ENCODE measurements at places on chromosomes 16 and 17.
A peak's percentile ranks its signal among the peaks of the same experiment; 100 is the strongest.

GRCh38 chr16:66728117-66728787 lies 23.2 kb downstream of the DYNC1LI2 start:
- DNase-seq, result peak; percentile 60

DNA sequence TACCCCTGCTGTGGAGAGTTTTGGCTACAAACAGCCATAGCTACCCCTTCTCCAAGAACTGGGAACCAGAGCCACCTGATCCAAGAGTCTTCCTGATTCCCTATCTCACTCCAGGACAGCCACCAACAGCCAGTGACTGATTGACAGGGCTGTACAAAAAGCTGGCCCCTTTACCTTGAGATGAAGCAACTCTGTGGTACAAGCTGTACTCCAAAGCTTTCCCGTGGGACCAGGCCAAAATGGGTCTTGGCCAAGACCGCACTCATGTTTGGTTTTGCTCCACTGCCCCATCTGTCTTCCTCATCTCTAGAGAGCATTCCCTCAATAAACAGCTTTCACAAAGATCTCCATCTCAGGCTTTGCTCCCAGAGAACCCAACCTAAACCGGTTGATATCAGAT lies 43.6 kb downstream of the RNF157 start:
- no peak for DNase-seq

- no peak for DNase-seq
Observed at GRCh38 chr17:75182319-75182568, 515 bp downstream of the SUMO2 start.

DNA sequence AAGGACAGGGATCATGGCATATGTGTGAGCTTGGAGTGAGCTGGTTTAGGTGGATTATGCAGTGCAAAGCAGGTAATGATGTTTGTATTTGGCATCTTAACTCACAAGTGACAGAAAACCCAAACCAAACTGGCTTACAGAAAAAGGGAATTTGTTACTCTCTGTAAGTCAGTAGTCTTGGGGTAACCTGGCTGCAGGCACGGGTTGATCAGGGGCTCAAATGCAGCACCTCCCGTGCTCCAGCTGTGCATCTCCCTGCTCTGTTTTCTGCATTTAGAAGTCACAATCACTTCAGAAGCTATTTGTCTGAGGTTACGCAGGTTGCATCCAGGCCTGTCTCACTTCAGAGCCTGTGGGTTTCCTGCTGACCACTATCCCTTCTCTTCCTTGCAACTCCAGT lies 354.3 kb downstream of the CPPED1 start:
- DNase-seq, result no peak

GRCh38 chr17:28956861-28957260 lies 5.5 kb upstream of the PHF12 start:
- DNase-seq, result no peak

GRCh38 chr17:1108765-1109605 lies 70.8 kb downstream of the ABR start:
- peak; percentile 63 for DNase-seq

DNA sequence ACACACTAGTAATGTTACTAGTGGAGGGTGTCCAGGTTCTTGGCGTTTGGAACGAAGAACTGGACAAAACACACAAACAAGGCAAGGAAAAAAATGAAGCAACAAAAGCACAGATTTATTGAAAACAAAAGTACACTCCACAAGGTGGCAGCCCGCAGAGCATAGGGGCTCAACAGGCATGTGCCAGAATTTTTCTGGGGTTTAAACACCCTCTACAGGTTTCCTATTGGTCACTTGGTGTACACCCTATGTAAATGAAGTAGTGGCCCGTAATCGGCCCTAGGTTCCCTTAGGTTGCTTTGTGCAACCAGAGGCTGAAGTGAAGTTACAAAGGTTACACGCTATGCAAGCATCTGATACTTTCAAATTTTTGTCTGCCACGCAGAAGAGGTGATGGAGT lies 8.1 kb downstream of the OR2C1 start:
- DNase-seq, result no peak

DNA sequence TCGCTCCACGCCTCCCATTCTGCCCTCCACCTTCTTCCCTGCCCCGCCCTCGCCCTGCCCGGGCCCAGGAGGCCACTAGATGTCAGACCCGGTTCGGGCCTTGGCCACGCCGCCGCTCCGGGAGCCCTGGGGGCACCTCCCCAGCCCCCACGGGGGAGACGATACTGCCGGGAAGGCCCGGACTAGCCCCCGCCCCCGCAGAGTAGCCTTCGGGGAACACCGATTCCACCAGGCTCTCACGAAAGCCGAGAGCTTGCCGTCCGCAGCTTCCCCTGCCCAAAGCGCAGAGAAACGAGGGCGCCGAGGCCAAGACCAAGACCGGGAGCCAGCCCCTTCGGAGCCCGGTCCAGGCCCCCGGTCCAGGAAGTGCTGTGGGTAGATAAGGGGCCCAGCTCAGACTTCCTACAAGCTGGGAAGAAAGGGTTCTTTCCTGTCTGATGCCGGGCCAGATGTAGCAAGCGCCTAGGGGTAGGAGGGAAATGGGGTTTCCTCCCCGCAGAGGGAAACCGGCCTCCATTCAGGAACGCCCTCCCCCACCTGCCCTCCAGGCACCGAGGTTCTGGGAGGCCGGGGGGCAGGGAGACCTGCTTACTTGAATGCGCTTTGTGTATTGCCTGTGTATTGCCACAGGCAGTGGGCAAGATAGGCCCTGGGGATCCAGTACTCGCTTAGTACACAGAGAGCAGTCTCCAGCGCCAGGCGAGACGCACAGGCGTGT lies 806 bp upstream of the CYB561 start:
- DNase-seq, result peak; percentile 50

- peak; percentile 81 for DNase-seq
Observed at GRCh38 chr16:85173146-85173980, 61.1 kb upstream of the CIBAR2 start.

DNA sequence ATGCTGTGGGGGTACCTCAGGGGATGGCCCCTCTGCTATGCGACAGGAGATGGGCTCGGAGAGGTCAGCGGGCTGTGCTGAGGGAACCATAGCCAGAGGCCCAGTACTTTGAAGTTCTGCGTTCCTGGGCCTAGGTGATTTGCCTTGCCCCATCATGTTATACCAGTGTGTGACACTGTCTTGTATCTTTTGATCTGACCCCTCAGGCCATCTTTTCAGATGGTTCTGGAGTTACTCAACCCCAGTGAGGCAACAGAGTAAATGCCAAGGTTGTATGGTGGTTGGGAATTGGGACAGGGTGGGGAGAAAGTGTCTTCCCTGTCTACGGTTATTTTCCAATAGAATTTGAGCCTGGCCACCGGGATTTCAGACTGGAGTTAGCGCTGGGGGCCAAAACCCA lies 8.5 kb downstream of the MSI2 start:
- DNase-seq, result no peak

- no peak for DNase-seq
Observed at GRCh38 chr17:76650504-76650903, 6.9 kb upstream of the ST6GALNAC1 start.

GRCh38 chr16:77207030-77207429 lies 7.8 kb downstream of the SYCE1L start:
- no peak for DNase-seq

DNA sequence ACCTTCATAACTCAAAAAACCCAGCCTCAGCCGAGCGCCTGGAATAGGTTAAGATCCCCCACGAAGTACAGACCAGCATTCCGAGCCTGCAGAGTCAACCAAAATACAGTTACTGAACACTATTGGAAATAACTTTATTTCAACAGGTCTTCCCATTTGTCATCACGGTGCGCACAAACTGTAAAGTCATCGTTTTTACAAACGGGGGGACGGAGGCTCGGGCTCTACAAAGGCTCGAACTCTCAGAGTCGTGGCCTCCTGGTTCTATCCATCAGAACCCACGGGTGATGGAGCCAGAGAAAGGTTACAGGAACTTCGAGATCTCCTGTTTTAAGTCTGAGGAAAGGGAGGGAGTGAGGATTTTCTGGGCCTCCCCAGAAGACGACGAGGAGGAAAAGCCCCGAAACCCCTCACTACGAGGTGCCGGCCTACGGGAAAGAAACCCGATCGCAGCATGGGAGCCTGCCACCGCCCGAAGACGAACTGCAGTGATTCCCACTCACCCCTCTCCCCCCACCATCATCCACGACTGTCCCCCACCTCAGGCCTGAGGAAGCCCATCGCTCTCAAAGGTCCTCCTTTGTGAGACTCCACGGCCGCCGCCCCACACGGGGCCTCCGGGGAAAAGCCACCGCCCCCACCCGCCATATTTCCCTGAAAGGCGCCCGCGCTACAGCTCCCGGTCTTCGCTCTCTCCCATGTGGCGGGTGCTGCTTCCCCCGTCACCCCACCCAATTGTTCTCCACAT lies 917 bp downstream of the YWHAE start:
- DNase-seq, result peak; percentile 64

DNA sequence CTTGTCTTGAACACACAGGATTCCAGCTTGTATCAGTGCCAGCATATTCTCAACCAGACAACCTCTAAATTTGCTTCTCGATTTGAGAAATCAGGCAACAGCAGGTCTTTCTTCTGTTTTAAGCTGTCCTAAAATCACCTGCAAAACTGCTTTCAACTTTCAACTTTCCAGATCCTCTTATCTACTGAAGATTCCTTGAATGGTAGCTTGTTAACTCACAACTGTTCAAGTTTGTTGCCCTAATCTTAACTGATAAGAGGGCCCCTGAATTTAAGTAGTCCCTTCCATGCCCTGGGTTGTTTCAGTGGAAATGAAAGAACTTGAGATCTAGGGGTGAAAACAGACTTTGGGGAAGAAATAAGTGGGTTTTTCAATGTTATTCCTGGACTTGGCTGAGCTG lies 57.2 kb downstream of the CHD9 start:
- no peak for DNase-seq

Data from kidney tubule cell (primary cell).